Activated CD4-positive, CD25-positive, alpha-beta regulatory T cell treated with anti-CD3 and anti-CD28 coated beads, Interleukin-2, amount 50 U/mL, for 24 hours (primary cell): ENCODE measurements at places on chromosomes 3 and 15.
A peak's percentile ranks its signal among the peaks of the same experiment; 100 is the strongest.

DNA sequence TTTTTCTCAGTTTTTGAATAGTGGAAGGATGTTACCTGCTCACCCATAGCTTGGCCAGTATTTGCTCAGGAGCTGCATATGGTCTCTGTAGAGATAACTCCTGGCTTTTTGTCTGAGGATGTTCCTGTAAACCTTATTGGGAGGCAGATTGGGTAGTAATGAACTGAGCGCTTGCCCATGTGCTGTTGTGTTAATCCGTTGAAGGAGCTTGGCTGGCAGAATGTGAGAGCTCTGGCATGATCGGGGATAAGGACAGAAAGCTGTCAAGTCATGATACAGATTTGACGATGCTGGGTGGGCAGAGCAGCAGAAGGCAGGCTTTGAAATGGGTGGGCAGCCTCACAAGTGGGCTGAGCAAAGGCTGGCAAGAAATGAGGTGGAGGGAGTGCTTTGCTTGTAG, 27.4 kb downstream of the SH3GL3 start:
- ATAC-seq: no peak

- no peak for ATAC-seq
Measured at GRCh38 chr3:37620071-37620635, 241.5 kb upstream of the CTDSPL start.

DNA sequence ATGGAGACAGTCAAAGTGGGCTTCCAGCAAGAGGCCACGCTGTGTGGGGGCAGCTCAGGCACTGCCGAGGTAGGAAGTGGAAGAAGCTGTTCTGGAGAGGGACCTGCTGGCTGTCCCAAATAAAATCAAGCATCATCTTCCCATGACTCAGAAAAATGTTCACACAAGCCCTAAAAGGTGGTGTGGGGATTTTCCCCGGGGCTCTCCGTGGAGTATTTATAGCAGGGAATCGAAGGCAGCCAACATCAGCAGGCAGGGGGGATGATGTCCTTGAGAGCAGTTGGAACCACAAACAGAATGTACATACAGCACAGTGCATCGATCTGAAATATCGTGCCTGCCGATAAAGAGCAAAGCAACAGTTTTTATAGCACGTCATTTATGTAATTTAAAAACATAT, 27.6 kb downstream of the PRR23E start:
- no peak for ATAC-seq

DNA sequence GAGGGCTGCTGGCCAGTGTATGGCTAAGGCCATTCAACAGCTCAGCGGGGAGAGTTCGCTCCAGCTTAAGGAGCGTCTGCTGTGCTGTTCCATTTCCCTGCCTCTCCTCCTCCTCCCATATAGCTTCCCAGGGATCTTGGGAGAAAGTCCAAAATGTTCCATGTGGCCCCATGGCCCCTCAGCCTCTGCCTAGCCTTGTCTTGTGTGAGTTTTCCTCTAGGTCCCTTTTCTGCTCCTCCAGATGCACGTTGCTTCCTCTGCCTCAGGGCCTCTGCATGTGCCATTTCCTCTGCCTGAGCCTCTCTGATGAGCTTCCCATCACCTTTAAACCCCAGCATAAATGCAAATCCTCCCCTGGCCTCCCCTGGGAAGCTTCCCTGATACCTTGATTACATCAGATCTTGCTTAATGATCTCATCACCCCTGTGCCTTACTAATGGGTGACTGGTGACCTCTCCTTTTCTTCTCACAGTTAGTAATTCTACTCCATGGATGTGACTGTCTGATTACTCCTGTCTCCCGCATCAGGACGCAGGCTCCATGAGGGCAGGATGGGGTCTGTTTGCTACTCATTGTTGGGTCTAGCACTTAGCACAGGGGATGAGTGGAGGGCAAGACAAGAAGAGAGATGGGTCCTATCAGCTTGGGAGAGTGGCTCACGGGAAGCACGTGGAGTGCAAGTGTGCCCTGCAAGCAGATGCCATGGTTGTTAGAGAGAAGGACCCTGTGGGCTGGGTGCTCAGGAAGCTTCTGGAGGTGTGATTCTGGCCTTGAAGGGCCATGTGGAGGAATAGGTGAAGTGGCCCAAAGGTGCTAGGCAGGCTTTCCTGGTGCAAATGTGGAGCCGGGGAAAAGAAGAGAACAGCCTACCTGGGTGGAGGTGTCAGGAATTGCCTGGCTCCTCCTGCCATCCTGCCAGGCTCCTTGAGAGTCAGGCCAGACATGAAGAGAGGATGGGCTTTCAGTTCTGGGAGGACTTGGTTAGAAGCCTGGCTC, 23.8 kb downstream of the ITGA11 start:
- ATAC-seq: no peak

DNA sequence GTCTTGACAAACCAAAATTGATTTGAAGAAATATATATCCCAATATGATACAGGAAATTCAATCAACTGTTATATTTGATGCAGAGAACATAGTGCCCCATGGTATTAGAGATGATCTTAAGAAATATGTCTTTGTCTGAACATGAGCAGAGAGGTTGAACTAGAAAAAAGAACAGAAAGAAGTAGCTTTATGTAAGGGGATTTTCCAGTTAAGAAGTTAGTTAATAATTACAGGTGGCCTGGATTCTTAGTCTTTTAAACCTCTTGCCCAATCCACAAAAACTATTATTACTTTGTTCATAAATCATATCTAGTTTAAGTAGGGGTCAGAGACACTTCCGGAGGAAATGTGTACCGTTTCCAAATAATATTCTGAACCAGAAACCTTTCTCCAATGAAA, 1186.7 kb upstream of the EPHA6 start:
- no peak for ATAC-seq

DNA sequence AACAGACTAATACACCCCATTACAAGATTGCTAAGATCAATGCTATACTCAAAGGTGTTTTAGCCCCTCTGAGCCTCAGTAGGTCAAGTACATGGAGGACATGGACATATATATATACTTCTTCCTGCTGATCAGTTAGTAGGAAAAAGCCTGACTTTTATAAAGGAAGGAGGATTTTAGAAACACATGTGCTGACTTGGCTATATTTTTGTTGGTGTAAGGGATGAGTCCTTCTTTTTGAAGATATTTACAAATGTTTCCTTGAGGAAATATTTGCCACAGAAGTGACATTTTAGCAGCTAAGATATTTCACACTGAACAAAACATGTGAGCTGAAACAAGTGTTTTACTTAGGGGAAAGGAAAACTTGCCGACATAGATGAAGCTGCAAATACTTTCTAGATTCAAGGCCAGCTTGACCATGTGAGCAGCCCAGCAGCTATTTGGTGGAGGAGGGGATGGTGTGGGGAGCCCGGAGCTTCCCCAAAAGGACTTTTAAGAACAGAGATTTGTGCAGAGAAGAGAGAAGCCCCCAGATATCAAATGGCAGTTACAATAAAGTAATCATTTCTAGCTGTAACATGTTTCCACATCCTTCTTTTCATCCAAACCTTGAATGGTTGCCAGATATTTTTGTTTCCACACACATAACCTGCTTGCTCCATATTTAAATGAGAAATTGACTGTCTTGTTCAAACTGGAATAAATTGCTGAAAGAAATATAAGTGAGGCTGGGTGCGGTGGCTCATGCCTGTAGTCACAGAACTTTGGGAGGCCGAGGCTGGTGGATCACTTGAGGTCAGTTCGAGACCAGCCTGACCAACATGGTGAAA, 111.7 kb upstream of the NR2F2 start:
- no peak for ATAC-seq

- no peak for ATAC-seq
Measured at GRCh38 chr15:51752888-51753287, 1.5 kb downstream of the TMOD2 start.

DNA sequence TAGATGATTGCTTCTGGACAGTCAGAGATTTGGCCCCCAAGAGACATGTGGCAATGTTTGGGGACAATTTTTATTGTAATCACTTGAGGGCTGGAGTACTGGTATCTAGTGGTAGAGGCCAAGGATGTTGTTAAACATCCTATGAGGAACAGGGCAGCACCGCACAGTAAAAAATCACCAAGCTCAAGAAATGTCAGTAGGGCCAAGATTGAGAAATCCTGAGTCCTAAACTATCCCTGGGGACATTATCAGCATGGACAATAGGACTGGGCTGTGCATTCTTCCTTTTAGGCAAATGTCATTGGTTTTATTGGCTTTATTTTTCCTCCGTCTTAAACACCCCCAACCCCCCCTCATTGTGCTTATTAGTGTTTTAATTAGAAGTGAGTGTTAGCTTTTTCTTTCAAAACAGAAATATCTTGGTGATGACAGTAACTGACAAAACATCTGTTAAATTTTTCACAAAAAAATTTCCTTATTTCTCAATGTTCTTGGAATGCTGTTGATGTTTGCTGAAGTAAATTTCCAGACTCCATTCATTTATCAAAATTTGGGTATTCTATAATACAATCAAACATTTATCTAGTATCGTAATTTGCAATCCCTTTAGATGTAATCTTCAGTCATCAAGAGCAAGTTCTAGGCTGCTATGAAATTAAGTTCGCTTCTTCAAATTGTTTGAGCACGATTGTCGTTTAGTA, 944.4 kb downstream of the VGLL3 start:
- no peak for ATAC-seq

- no peak for ATAC-seq
Measured at GRCh38 chr15:88908123-88908522, 5.1 kb downstream of the MFGE8 start.

DNA sequence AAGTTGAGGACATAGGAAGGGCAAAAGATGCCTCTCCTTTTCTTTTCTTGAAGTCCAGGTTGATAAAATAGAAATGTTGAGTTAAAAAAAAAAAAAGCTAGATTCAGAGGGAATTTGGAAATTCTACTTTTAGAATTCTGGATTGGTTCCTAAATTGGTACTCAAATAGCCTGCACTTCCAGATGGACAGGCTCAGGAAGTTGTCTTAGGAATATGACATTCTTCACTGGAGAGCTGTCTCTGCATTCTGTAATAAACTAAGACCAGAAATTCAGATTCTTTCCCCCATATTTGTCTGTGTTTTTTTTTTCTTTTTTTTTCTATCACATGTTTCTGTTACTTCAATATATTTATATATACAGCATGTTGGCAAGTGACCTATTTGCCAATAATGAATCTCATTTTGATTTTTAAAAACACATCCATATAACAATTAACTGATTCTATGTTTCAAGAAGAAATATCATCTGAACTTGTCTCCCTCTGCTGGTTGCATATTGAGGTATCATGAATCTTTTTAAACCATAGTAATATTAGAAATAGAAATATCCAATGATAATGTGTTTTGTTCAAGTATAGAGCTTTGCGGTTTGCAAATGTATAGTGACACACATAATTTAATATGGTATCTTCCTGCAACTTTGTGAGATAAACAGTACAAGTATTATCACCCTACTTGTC, 8.5 kb upstream of the LSAMP start:
- no peak for ATAC-seq

DNA sequence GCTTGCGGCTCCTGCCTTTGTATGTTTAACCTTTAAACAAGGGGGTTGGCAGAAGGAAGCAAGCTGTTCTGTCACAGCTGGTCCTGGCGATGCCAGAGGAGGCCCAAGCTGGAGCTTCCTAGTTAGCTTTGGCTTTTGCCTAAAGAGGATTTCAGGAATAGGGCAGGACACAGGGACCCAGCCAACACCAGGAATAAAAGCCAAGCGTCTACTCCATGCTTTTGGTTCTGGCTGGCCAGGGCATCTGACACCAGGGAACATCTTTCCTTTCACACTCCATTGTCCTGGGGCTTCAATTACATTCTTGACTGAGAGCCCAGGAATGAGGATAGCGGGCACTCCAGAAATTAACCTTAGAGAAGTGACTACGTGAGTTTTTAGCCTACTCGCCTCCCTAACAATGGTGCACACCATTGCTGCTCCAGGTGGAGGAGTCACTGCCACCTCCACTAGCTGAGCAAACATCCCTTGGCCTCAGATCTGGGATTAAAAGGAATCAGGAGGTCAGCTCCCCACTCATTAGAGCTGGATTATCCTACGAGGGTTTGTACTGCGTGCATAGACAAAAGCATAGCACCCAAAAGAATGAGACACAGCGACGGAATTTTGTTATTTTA, 38.2 kb downstream of the TPM1 start:
- no peak for ATAC-seq

GRCh38 chr3:5056111-5056391, 66.0 kb upstream of the ARL8B start:
- ATAC-seq: no peak

DNA sequence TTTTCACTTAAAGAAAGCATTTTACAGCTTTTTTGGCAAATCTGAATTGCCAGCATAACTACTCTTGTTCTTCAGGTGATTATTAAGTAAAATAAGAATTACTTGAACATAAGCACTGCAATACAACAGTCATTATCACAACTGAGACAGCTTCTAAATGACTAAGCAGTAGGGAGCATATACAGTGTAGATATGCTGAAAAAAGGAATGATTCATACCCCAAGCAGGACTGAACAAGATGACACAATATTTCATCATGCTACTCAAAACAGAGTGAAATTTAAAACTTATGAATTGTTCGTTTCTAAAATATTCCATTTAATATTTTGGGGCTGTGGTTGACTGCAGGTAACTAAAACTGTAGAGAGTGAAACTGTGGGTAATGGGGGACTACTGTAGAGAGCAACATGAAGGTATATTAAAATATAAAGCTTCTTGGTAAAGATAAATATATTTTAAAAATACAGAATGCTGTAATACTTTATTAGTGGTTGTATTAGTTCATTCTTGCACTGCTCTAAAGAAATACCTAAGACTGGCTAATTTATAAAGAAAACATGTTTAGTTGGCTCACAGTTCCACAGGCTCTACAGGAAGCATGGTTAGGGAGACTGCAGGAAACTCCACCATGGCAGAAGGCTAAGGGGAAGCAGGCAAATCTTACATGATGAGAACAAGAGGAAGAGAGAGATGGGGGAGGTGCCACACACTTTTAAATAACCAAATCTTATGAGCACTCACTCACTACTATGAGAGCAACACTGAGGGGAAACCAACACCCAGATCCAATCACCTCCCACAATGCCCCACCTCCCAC, 84.8 kb downstream of the DCLK3 start:
- ATAC-seq: peak; percentile 63

DNA sequence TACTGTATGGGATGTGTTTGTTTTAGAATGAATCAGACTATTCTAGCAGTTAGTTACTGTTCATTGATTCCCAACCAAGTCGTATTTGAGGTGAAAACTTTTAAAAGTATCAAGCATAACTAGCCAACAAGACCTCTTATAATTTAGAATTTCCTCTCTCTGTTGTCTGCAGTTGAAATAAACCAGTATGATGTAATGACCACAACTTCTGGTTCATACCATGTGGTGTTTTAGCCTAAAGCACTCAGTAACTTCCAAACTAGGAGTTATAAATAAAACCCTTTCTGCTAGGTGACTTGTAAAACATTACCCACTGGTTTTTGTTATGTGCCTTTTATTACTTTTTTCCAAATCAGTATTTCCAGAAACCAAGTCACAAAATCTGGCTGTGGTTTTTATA, 19.8 kb upstream of the P2RY12 start:
- ATAC-seq: no peak

- no peak for ATAC-seq
Measured at GRCh38 chr15:59300618-59301139, 72.0 kb downstream of the MYO1E start.
